ENCODE measurements at places on chromosomes 6 and 20.

DNA sequence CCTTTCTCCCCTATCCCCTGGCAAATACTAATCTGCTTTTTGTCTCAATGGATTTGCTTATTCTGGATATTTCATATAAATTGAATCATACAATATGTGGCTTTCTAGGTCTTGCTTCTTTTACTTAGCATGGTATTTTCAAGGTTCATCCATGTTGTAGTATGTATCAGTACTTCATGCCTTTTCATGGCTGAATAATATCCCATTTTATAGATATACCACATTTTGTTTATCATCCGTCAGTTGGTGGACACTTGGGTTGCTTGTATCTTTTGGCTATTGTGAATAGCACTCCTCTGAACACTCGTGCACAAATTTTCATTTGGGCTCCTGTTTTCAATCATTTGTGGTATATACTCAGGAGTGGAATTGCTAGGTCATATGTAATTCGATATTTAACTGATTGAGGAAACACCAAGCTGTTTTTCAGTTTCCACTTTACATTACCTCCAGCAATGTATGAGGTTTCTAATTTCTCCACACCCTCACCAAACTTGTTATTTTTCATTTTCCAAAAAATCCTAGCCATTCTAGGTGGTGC, 30.5 kb upstream of the RIPPLY2 start:
- DNase-seq = no peak

DNA sequence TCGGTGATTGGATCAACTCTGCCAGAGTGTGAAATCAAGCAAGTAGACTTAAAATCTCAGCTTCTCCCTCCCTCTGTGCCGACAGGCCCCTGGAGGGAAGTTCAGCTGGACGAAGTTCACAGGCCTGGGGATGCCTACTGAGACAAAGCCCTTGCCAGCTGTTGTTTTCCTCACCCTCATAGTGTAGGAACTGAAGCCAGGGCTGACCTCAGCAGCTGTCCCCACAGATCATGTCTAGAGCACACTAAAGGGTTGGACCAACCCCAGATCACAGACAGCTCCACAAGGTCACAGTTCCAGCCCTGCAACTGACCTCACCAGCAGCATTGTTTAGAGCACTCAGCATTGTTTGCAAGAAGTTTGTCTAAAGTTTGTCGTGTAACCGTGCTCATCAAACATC, 261.9 kb upstream of the ECI2 start:
- peak; percentile 53 for DNase-seq

DNA sequence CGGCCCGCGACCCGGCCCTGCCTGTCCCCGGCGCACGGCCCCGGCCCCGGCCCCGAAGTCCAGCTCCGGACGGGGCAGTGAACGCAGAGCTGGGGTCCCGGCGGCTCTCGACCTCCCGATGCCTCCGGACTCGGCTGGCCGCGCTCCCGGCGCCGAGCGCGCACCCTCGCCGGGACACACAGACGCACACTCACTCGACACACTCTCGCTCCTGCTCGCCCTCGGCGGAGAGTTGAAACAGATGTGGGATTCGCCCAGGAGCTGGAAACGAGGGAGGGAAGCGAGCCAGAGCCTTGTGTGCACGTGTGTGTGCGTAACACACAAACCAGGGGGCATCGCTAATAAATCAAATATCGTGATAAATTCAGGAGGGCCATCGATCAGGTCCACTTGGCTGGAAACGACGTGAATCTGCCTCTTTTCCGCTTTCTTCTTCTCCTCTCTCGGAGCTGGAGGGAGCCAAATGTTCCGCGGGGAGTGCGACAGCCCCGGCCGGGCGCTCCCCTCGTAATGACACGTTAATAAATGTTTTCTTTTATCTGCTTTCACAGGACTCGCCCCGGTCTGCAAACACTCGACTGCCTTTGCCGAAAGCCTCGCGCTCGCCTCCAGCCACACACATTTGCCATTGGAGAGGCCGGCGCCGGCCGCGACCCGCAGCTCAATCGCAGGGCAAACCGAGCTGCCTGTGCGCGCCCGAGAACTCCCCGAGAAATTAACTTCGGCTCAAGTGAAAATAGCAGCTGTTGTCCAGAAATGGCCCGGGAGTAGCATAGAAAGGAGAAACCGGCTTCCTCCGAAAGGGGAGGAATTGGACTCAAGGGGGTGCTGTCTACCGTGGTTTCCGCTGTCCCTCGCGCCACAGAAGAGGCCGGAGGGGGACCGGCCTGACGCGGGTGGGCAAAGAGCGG, 828 bp upstream of the SULF2 start:
- peak; percentile 85 for DNase-seq

DNA sequence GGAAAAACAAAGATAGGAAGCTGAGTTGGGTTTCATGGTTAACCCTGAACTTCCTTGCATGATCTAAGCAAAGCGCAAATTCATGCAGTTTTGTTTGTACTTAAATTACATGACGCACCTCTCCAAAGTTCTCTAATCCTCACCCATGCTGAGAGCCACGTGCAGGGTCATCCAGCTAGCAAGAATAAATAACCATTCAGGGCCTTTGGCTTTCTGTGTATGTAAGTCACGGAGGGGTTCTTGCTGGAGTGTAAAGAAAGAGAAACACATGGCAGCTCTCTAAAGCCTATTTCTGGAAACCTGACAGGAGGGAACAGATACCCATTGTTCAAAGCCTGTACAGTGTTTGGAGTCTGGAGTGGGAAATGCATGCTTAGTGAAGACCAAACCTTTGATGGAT, 171.7 kb upstream of the CCN2 start:
- DNase-seq = no peak

DNA sequence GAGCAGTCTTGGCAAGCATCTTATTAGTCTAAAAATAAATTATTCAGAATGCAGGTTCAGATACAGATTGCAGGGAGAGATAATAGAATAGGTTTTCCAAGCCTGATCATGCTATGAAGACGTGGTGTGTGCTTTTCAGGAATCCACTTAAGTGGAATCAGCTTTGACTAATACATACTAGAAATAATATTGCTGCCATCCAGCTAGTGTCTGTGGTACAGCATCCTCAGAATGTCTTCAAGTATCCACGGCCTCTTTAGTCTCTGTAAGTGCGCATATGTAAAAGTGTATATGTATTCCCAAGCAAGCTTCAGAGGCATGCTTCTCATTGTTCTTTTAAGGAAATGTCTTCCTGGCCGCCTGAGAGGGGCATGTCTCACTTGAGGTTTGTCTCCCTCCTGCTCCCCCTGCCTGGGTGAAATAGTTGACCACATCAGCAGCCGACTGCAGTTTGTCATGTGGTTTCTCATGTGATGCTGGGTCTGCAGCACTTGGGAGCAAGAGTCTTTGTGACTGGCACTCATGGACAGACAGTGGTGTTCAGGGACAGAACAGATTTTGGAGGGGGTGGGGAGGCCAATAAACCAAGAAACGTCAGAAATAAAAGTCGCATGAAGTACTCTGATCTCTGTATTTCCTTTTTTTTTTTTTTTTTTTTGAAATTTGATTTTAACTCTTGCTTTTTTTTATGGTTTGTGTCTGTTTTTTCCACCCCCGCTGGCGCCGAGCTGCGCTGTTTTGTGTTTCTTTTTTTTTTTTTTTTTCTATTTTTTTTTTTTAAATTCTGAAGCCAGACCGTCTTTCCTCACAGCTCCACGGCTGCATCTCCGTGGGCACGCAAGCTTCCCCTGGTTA, 150.8 kb downstream of the PRL start:
- DNase-seq = no peak

GRCh38 chr6:96156425-96156824, 140.7 kb downstream of the FUT9 start:
- DNase-seq = no peak

GRCh38 chr6:28335040-28335563, 846 bp downstream of the ZSCAN31 start:
- peak; percentile 27 for DNase-seq

- no peak for DNase-seq
Observed at GRCh38 chr6:14757418-14757817, 488.5 kb upstream of the JARID2 start.

DNA sequence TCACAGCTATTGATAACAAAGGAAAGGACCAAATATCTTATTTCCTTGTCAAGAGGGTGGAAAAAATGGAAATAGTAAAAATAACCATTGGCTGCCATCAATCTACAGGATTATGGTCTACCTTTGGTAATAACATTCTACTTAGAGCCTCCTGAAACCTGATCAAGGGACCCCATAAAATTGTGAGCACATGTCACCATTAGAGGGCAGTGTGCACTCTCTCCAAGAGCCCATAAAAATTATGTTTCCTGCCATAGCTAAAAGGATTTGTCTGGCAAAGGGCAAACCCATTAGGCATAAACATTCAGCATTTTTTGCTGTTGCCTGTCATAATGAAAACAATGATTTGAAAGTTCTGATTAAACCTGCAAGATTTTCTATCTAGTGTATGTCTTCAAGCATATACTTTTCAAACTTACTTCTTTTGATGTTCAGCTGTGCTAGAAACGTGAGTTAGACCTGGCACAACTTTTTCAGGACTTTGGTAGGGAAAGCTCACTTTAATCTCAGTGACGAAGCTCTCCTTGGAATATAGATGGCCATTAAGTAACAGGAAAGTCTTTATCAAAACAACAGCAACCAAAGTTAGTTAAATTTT, 120.7 kb upstream of the ZFP64 start:
- peak; percentile 73 for DNase-seq

DNA sequence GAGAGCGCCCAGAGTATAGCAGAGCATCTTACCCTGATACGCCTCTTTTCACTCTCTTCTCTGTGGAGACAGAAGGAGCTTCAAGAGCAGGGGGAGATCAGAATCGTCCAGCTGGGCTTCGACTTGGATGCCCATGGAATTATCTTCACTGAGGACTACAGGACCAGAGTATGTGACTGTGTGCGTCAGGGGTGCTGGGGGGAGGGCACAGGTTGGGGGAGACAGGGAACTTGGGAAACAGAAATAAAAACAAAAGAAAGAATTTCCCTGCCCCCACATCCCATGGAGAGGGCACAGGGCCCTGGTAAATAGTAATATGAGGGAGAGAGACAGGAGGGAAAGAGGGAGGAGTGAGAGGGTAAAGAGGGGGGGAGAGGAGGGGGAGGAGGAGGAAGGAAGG, 3.0 kb upstream of the C4A start:
- no peak for DNase-seq

GRCh38 chr20:4297127-4297826, 281.9 kb upstream of the RNF24 start:
- DNase-seq = peak; percentile 51

DNA sequence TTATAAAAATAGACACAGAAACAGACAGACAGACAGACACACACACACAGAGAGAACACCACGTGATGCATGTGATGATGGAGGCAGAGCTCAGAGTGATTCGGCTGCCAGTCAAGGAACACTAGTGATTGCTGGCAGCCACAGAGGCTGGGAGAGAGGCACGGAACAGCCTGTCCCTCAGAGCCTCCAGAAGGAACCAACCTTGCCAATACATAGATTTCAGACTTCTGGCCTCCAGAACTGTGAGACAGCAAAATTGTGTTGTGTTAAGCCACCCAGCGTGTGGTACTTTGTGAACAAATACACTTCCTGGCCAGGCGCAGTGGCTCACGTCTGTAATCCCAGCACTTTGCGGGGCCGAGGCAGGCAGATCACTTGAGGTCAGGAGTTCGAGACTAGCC, 9.5 kb upstream of the PARD6B start:
- DNase-seq = no peak

DNA sequence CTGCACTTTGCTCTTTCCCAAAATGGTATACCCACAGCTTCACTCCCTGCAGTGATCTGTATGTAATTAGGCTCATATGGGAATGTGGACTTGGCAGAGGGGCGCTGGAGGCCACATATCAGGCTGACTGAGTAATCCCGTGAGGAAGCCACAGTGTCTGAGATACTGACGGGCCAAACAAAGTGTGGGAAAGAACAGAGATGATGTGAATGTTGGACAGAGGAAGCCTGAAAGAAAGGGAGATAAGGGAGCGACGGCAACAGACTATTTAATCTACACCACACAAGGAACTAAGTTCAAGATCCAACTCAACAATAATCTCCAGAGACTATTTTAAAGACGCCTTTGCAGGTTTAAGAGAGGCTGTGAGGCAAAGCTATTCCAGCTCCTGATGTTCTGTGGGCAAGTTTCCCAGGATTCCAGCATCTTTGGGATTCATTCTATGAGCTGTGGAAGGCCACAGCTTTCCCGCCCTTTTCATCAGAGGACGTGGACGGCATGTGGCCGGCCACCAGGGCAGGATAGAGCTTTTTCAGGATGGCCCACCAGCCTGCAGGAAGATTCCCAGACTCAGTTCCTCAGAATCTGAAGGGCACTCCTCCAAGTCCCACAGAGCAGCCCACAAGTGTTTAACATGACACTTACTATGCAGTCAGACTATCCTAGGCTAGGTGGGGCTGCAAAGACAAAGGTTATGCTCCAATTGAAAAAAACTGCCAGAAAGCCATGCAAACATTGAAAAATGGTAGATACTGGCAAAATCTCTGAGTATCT, 237.5 kb downstream of the ATXN1 start:
- no peak for DNase-seq

- peak; percentile 55 for DNase-seq
Observed at GRCh38 chr20:41643504-41643938, 25.3 kb upstream of the CHD6 start.

- no peak for DNase-seq
Observed at GRCh38 chr6:154930451-154930851, 64.7 kb upstream of the TIAM2 start.

GRCh38 chr6:141580988-141581552, 551.7 kb upstream of the GJE1 start:
- DNase-seq = no peak

DNA sequence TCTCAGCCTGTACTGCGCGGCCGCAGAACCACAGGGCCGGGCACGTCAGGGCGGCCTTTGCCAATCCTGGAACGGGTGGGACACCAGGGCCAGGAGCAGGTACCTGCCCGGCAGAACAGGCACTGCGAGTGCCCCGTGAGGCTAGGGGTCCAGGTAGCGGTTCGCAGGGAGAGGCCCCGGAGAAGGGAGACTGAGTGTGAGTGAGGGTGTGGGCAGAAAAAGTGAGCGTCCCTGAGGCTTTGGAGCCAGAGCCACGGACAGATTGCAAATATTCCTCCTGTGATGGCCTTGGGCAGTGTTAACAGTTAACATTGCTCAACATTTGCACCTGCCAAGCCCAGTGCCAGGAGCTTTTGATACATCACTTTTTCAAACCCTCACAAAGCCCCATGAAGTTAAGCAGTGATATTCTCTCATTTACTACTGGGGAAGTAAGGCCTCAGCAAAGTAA, 491 bp downstream of the GNMT start:
- no peak for DNase-seq

GRCh38 chr6:23179994-23180393, 610.6 kb downstream of the HDGFL1 start:
- DNase-seq = no peak

- no peak for DNase-seq
Observed at GRCh38 chr6:132198040-132198439, 203.2 kb downstream of the MOXD1 start.

DNA sequence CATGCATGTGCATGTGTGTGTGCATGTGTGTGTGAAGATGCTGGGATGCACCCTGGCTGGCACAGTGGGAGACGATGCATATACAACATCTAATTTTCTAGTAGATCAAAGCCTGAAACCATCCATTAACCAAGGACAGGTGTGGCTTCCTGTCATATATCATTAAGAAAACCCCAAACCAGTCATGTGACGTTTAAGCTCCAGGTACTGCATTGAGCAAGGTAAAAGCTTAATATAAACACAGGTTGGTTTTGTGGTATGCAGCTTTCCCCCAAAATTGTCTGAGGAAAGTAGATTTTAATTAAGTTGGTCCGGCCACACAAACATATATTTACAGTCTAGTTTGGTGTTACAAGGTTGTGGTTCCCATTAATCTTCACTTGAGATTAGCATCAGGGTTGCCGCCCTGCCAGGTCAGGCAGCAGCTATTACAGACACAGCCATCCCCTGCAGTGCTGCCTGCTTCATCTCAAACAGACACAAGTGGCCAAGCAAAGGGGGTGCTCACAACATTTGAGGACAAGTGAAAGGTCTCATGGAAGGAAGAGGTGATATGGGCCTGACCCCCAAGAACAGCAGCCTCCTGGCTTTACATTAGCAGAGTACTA, 48.6 kb upstream of the NAA20 start:
- no peak for DNase-seq
